ENCODE measurements at places on chromosomes 2 and 18.
A peak's percentile ranks its signal among the peaks of the same experiment; 100 is the strongest.

GRCh38 chr2:236131073-236131692 is 37.0 kb downstream of the GBX2 start:
- no peak for DNase-seq

GRCh38 chr2:219268294-219268693 is 10.9 kb upstream of the DNAJB2 start:
- no peak for DNase-seq

DNA sequence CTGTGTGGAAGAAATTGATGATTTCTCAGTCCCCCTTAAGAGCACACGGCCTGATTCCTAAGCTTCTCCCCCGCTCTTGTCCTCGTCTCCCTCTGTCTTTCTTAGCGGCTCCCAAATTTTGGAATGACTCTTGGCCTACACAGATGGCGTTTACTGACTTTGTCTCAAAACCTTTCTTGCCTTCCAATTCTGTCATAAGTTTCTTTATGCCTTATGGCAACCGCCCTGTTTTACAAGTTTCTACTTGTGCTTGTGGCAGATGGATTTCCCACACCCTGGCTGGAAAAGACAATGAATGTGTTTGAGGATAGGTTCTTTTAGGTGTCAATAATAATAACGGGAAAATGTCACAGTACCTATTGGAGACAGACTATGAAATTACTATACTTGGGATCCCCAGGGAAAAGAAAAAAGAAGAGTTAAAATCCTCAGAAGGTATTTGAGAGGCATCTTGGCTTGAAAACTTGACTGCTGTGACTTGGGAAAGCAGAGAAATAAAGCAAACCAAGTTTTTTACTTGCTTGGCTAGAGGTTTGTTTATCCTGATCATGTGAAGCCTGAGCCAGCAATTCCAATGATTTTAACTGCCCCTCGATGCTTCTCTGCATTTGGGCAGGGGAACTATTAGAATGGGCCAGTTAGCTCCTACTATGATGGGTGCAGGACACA is 276.4 kb downstream of the HRH4 start:
- no peak for DNase-seq

DNA sequence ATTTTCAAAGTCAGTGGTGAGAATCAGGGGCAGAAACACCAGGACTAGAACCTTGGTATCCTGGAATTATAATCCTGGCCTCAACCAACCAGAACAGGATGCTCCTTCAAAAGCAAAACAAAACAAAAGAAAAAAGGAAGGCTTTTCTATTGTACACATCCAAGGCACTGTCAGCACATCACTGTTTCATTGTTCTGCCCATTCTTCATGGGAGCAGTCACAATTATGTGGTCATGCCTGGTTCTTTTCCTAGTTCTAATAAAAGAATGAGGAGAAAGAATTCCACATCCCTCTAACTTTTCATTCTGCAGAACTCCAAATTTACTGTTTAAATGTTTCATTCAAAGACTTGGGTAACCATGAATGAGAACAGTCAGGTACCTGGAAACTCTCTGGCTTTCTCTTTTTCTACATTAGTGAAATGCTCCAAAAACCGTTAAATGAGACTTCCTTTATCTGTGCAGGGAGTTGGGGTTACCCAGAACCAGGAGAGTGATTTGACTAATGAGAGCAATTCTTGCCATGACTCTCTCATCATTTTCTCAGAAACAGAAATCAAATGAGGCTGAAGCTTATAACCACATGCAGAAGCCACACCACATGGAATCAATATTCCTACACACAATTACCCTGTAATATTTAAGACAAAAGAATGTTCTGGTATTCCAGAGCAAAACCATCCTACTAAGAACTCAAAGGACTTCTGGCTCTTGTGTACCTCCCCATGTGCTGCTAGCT is 110.9 kb upstream of the CCDC150 start:
- no peak for DNase-seq

GRCh38 chr2:163982938-163983337 is 247.1 kb upstream of the FIGN start:
- DNase-seq: no peak

- no peak for DNase-seq
Measured at GRCh38 chr18:79547413-79548076, 132.1 kb upstream of the CTDP1 start.

- DNase-seq: peak; percentile 17
Measured at GRCh38 chr18:32930695-32931301, 158.0 kb upstream of the KLHL14 start.
